ENCODE measurements at places on chromosomes 7 and 10. TPM values are rescaled to one million over a fixed set of nuclear protein-coding genes. Genes with fewer than 3 reads are reported as not detected.

The ZNF804B gene
- not detected for total RNA-seq

The ASNS gene
- total RNA-seq: 183 TPM

The SPDYE11 gene
- total RNA-seq: not detected

The ALDH18A1 gene
- 104 TPM for total RNA-seq

The VAX1 gene
- total RNA-seq: not detected

The SPDYE5 gene
- total RNA-seq: not detected

The CACNB2 gene
- total RNA-seq: 5.9 TPM

The SRRM3 gene
- total RNA-seq: 9.2 TPM

- no peaks in the 10 kb centered on the region for H3K36me3 ChIP-seq
- peak; percentile 74 for DNase-seq
- no peak overlapping the region for H3K27ac ChIP-seq
- H3K4me3 ChIP-seq: no peak overlapping the region
Measured at GRCh38 chr10:117830787-117831212, 215.9 kb downstream of the RAB11FIP2 start.

GRCh38 chr10:111037858-111038257 is 39.0 kb upstream of the ADRA2A start:
- H3K36me3 ChIP-seq: peaks cover 16% of the 10 kb centered on the region
- no peak overlapping the region for H3K4me3 ChIP-seq
- H3K27ac ChIP-seq: no peak overlapping the region
- no peaks in the 10 kb centered on the region for H3K4me1 ChIP-seq
- DNase-seq: peak; percentile 7

DNA sequence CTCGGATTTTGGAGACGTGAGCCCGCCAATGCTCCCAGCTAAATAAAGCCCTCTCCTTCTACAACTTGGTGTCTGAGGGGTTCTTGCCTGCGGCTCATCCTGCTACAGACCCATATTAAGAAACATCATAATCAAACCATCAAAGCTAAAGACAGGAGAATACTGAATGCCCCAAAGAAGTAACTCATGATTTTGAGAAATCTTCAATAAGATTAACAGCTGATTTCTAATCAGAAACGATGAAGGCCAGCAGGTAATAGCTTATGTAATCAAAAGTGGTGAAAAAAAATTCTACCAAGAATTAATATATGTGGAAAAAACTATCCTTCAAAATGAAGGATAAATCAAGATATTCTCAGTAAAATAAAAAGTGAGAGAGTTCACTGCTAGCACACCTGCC is 130.3 kb downstream of the DNAJC1 start:
- no peak overlapping the region for H3K27ac ChIP-seq
- H3K4me1 ChIP-seq: peaks cover 15% of the 10 kb centered on the region
- no peak for DNase-seq
- no peaks in the 10 kb centered on the region for H3K36me3 ChIP-seq
- no peaks in the 10 kb centered on the region for H3K27me3 ChIP-seq

DNA sequence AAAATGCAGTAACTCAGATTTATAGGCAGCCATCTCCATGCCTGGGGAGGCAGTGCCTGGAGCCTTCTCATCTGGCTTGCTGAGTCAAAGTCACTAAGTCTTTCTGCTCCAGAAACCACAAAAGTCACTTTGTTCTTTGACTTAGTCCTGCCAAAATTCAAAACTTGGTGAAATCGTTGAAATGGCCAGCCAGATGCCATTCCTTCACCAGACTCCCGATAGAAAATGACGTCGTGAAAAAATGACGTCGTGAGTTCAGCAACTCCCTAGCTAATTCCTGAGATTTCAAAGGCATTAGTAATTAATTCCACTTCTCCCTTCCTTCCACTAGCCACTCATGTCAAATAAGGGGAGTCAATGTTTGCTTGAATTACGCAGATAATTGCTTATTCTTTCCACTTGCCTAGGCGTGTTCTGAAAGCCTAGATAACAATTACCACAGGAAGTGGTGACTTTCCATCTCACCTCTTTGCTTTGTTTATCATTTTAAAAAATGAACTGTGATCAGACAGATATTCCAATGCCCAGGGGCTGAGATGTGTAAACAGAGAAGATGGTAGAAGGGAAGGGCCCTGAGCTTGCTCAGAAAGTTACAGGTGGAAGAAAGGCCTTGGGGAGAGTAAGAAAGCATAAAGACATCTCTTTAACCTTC is 48.5 kb upstream of the OSBPL3 start:
- no peak for DNase-seq
- no peak overlapping the region for H3K4me3 ChIP-seq
- H3K27me3 ChIP-seq: no peaks in the 10 kb centered on the region
- no peak overlapping the region for H3K27ac ChIP-seq

GRCh38 chr7:98107313-98107721 is 655 bp downstream of the LMTK2 start:
- DNase-seq: peak; percentile 39
- no peaks in the 10 kb centered on the region for H3K36me3 ChIP-seq
- H3K27ac ChIP-seq: no peak overlapping the region
- no peaks in the 10 kb centered on the region for H3K27me3 ChIP-seq
- peak overlapping the region; percentile 95 for H3K4me3 ChIP-seq

DNA sequence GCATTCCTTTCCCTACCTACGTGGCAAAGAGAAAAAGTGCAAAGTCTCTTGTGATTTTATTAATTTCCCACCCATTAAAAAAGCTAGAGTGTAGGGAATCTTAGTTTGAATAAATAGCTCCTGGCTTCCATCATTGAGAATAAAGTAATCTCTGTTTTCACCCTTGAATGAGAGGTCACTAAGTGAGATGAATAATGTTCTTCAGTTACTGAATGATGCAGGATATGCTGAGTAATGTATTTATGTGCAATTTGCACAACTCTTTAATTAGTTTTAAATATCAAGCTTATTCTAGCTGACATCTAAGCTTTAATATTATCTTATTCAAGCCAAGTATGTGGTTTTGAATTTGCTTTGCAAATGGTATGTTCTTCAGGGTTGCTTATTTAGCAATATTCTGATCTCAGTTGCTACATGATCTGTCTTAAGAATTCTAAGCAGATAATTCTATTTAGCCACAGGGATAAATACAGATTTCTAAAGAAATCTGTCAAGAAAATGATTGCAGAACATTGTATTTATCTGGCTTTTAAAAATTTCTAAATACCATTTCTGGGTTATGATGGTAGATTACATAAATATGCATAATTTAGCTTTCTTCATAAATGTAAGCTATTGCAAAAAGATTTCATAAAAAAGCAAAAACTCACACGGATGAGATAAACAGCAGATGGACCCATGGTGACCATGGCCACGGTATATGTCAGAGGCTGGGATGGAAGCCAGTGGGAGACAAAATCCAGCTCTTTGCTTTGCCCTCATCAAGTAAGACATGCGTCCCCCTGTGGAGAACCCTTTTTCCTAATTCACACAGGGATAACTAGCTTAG is 141.0 kb downstream of the MACC1 start:
- H3K4me1 ChIP-seq: peaks cover 49% of the 10 kb centered on the region
- no peak for DNase-seq
- H3K27me3 ChIP-seq: no peaks in the 10 kb centered on the region
- H3K27ac ChIP-seq: 0 out of 2 replicates have a peak overlapping the region, but pooled peaks have one; percentile 42
- H3K36me3 ChIP-seq: no peaks in the 10 kb centered on the region
- H3K4me3 ChIP-seq: no peak overlapping the region

DNA sequence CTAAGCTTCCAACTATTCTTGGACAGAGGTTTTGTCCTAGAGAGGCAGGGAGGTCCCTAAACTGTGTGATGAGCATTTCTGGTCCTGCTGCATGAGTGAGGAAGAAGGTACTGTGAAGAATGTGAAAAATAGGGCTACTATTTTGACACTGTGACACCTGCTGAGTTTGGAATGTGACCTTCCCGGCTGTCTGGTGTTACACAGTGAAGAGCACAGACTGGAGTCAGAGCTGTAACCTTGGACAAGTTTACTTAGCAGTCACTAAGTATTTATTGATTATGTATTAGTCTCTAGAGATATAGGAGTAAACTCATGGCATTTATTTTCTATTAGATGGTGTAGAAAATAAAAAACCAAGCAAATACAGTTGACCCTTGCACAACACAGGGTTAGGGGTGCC is 12.3 kb downstream of the GOLGA7B start:
- peak; percentile 87 for DNase-seq
- peaks cover 19% of the 10 kb centered on the region for H3K4me1 ChIP-seq
- H3K27me3 ChIP-seq: no peaks in the 10 kb centered on the region
- H3K4me3 ChIP-seq: no peak overlapping the region

DNA sequence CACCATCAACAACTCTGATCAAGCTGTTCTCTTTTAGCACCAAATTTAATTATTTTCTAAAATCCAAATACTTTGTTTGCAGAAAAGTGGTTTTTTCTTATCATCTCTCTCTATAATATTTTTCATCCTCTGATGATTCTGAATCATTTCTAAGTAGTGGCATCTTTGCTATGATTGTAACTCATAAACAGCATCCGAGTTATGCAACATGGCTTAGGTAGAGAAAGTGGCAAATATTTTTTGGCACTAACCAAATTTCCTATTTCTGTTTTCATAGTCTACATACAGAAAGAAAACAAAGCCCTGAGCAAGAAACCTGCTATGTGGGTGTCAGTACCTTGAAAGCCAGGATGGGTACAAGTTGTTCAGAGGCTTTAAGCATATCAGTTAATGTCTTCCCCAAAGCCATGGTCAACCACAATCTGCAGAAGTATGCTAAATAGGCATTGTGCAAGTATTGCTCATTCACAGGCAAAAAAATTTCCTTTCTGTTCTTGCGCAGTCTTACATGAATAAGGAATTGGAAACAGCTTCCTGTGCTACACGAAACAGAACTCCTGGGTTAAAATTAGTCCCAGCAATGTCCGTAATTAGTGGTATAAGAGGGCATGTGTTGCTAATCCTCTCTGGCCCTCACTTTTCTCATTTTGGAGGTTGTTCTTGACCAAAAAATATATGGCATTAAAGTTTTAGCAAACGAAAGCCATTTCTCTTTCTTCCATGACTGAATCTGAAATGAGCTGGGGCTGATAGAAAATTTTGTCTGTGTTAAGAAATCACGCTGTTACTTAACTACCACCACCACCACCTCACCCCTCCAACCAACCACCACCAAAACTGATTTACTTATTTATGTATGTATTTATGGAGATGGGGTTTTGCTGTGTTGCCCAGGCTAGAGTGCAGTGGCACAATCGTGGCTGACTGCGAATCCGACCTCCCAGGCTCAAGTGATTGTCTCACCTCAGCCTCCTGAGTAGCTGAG is 325.6 kb upstream of the MAGI2 start:
- no peaks in the 10 kb centered on the region for H3K27me3 ChIP-seq
- no peak overlapping the region for H3K4me3 ChIP-seq
- DNase-seq: no peak

DNA sequence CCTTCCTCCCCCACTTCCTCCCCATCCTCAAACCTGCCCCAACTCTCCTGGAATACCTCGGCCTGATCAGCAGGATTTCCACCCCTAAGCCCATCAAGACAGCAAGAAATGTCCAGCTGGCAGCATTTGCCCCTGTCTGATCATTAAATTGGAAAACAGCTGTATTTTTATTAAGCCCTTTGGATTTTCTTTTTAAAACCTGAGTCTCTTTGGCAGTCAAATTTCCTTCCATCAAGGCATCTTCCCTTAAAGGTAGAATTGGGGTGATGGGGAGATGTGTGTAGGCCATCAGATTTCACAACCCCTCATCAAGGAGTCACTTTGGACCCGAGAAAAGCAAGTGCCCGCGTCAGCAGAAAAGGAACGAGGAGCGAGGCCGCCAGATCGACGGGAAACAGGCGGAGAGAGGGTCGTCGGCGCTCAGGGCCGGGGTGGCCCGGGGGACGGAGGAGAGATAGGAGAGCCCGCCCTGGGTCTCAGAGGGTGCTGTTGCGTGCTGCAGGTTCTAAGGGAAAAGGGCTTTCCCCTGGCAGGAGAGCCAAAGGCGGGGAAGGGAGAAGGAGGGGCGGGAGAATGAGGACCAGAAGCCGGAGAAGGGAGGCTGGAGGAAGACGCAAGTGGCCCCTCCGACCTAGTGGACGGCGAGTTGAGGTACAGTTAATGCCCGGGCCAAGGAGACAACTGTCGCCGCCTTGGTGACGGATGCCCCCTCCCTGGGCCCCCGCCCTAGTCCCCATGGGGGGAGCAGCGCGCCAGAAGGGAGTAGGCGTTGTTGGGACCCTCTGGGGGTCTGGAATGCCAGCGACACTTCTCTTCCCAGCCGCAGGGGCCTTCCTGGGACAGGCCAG is 11.5 kb upstream of the GATA3 start:
- peaks cover 87% of the 10 kb centered on the region for H3K4me1 ChIP-seq
- peak; percentile 58 for DNase-seq
- H3K27ac ChIP-seq: no peak overlapping the region

DNA sequence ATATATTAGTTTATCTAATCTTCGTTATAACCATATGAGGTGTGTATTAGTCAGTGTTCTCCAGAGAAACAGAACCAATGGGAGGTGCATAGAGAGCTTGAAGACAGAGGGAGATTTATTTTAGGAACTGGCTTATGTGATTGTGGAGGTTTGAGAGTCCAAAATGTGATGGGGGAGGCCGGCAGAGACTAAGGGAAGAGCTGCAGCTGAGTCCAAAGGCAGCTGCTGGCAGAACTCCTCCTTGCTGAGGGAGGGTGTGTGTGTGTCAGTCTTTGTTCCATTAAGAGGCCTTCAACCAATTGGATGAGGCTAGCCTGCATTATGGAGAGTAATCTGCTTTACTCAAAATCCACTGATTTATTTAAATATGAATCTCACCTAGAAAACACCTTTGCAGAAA is 165.1 kb downstream of the SH3PXD2A start:
- H3K27ac ChIP-seq: no peak overlapping the region
- H3K27me3 ChIP-seq: peaks cover 30% of the 10 kb centered on the region
- H3K36me3 ChIP-seq: no peaks in the 10 kb centered on the region
- no peak for DNase-seq

GRCh38 chr10:117884093-117884492 is 162.6 kb downstream of the RAB11FIP2 start:
- no peaks in the 10 kb centered on the region for H3K36me3 ChIP-seq
- H3K27ac ChIP-seq: no peak overlapping the region
- no peak for DNase-seq
- no peaks in the 10 kb centered on the region for H3K27me3 ChIP-seq
- H3K4me3 ChIP-seq: no peak overlapping the region

DNA sequence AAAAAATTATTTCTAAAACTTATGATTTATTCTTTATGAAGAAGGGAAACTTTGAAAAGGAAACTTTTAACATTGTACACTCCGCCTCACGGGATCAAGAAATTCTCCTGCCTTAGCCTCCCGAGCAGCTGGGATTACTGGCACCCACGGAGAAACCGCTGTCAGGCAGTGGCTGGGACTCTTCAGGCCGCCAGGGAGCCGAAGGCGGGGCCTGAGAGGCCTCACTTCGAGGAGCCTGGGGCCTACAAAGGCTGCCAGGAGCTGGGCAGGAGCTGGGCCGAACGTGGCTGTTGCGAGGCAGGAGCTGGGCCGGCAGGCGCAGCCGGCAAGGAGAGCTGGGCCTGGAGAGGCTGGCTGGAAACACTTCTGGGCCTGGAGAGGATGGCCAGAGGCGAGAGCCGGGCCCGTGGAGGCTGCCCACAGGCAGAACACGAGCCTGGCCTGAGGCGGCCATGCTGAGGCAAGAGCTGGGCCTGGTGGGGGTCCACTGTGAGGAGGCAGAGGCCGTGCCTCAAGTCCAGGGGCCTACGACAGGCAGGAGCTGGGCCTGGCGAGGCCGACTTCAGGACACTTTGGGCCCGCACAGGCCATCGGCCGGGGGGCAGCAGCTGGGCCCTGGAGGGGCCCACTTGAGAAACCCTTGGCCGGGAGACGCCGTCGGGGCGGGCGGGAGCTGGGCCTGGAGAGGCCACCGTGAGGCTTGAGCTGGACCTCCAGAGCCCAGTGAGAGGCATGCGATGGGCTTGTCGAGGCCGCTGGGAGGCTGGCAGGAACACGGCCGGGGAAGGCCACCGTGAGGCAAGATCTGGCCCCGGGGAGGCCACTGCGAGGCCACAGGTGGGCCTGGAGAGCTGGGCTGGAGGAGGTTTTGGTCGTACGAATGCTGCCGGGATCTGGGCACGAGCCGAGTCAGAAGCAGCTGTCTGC is 23.7 kb downstream of the MDH2 start:
- no peaks in the 10 kb centered on the region for H3K27me3 ChIP-seq
- H3K36me3 ChIP-seq: peaks cover 4% of the 10 kb centered on the region
- DNase-seq: no peak
- no peak overlapping the region for H3K27ac ChIP-seq
